Esophagus mucosa (tissue), 1 donor: ENCODE measurements at places on chromosomes 11 and 22. TPM values are rescaled to one million over a fixed set of nuclear protein-coding genes. Genes with fewer than 3 reads are reported as not detected.

Gene CASP5
- total RNA-seq = not detected

- peak; percentile 48 for ATAC-seq
These were observed 3.8 kb upstream of the ADORA2A start for GRCh38 chr22:24423519-24424000.

DNA sequence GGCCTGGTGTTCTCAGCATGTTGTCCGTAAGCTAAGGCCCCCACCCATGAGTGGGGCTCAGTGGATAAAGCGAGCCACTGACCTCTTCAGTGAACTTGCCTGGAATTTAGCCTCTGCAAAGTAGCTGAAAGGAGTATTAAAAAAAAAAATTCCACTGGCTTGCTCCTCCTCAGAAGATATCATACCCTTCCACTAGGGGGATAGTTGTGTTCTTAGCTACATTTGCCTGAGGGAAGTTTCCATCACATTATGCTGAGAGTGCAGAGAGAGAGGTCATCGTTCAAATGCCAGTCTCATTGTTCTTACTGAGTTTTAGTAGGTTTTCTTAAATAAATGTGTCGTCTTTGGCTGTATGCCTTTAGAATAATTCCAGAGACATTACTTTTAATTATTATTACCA is 879.7 kb downstream of the JRKL start:
- no peak for ATAC-seq

DNA sequence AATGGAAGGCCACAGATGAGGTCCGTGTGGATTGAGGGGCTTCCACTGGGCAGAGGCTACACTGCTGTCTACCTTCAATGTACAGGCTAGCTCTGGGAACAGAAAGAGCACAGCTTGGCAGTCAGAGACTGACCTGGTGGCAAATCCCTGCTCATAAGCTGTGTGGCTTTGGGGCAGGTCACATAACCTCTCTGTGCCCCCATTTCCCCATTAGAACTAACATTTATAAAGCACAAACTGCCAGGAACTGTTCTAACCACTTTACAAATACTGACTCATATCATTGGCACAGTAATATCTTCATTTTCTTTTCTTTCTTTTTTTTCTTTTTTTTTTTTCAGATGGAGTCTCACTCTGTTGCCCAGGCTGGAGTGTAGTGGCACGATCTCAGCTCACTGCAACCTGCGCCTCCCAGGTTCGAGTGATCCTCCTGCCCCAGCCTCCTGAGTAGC is 3.1 kb downstream of the FOSL1 start:
- no peak for ATAC-seq

- peak; percentile 7 for ATAC-seq
These were observed 1.5 kb downstream of the TCIRG1 start for GRCh38 chr11:68040101-68040956.

DNA sequence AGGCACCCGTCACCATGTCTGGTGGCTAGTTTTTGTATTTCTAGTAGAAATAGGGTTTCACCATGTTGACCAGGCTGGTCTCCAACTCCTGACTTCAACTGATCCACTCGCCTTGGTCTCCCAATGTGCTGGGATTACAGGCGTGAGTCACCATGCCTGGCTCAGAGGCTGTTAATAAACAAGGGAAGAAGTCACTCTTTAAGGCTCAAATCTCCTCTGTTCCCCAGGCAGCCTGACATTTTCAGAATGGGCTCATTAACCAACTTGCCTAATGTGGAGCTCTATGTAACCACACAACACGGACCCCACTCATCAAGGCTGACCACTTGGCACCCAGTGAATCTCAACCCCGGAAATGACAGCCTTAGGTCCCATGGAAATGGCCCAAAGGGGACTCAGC is 24.1 kb downstream of the APOL3 start:
- no peak for ATAC-seq

DNA sequence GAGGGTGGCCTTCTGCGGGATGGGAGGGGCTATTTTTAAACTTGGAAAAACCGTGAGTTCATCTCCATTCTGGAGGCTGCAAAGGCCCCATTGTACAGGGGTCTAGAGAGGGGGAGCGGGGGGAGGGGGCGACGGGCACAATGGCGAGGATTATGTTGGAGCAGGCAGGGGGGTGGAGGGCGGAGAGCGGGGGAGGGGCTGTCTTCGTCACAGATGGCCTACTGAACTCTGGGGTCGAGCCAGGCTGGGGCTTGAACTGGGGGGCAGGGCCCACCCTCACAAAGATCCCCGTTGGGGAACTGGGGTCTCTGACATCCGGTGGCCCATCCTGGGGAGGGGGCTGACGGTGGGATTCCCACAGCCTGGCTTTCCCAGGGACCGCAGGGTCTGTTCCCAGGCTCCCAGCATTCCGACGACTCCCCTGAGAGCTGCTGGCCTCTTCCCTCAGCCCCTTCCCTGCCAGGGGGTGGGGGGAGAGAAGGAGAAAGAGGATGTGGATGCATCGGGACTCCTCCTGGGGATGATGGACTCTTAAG is 3.4 kb upstream of the MCAM start:
- no peak for ATAC-seq
